ENCODE measurements at places on chromosomes 12 and 14.
A peak's percentile ranks its signal among the peaks of the same experiment; 100 is the strongest.

GRCh38 chr12:111014547-111014946 lies 94.2 kb upstream of the MYL2 start:
- no peak for DNase-seq

DNA sequence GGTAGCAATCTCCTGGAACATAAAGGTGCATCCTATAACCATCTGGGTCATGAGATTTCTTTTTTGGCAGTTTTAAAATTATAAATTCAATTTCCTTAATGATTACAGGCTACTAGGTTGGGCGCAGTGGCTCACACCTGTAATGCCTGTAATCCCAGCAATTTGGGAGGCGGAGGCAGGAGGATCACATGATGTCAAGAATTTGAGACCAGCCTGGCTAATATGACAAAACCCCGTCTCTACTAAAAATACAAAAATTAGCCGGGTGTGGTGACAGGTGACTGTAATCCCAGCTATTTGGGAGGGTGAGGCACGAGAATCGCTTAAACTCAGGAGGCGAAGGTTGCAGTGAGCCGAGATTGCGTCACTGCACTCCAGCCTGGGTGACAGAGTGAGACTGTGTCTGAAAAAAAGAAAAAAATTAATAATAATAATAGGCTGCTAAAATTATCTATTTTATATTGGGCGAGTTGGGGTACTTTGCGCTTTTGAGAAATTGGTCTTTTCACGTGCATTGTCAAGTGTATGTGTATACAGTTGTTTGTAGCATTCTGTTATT lies 17.2 kb upstream of the ARF6 start:
- DNase-seq, result no peak

GRCh38 chr12:3379079-3379478 lies 111.9 kb upstream of the PRMT8 start:
- DNase-seq, result no peak

DNA sequence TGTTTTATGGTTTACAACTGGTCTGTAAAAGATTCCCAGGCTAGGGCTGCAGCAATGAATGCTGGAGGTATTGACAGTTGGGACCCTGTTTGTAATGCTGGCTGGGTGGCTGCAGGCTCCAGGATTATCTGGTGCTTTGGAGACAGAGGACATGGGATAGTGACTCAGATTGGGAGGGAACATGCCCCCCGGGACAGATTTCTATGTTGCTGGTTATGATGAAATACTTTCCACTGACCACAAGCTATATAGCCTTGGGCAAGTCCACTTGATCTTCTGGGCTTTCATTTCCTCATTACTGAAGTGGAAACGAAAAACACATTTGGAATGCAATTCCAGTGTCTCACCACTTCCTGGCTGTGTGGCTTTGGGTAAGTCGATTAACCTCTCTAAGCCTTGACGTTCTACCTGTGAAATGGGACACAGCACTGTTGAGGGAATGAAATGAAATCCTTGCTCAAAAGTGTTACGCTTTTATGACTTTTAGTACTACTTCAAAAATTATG lies 6.3 kb upstream of the TPCN1 start:
- DNase-seq, result peak; percentile 69

- DNase-seq, result no peak
Observed at GRCh38 chr12:10717410-10717809, 5.7 kb downstream of the YBX3 start.

Measured in RKO (cell line).